Thoracic aorta (tissue), 2 donors: ENCODE measurements at places on chromosomes 3 and 15. TPM values are rescaled to one million over a fixed set of nuclear protein-coding genes. Genes with fewer than 3 reads are reported as not detected.

The SATB1 gene
- 48.7 TPM for total RNA-seq

The FSTL1 gene
- 601 TPM for total RNA-seq

The TPRG1 gene
- total RNA-seq, result 14.5 TPM

The GOLGA6L7 gene
- not detected for total RNA-seq

The ROPN1B gene
- total RNA-seq, result not detected

The CHRNA7 gene
- total RNA-seq, result 0.95 TPM

The AMIGO3 gene
- total RNA-seq, result 3.0 TPM

The PSMD2 gene
- total RNA-seq, result 160 TPM

The OSBPL10 gene
- 153 TPM for total RNA-seq

The CPOX gene
- 14.0 TPM for total RNA-seq
